MM.1S (cell line): ENCODE measurements at places on chromosomes 2 and 18.

GRCh38 chr2:20668451-20668850, 1.5 kb downstream of the GDF7 start:
- DNase-seq = no peak

DNA sequence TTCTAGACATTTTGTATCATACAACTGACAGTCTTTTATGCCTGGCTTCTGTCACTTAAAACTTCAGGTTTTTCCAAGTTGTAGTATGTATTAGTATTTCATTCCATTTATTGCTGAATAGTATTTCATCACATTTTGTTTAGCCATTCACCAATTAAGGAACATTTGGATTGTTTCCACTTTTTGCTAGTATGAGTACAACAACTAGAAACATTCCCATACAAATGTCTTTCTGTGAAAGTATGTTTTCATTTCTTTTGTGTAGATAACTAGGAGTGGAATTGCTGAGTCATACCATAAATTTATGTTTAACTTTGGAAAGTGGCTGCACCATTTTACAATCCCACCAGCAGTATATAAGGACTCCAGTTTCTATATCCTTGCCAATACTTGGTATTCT, 135.9 kb downstream of the ATAD2B start:
- DNase-seq = no peak

GRCh38 chr2:147311058-147311430, 533.8 kb upstream of the ACVR2A start:
- no peak for DNase-seq

DNA sequence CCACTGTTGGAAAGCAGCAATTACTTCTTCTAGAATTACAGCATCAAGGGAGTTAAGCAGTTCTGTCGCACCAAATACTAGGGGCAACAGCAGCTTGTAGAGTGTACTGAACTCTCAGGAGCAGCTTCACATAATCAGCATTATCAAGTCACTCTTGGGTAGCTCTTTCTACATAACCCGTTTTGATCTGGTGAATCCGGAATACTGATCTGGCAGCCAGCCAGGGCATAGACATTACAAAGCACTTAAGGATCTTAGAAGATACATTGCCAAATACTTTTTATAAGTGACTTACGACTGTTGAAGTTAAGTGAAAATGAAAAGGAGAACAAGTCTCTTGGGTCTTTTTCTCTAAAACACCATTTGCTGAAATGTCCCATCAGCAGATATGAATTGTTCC, 73.2 kb upstream of the NETO1 start:
- no peak for DNase-seq

DNA sequence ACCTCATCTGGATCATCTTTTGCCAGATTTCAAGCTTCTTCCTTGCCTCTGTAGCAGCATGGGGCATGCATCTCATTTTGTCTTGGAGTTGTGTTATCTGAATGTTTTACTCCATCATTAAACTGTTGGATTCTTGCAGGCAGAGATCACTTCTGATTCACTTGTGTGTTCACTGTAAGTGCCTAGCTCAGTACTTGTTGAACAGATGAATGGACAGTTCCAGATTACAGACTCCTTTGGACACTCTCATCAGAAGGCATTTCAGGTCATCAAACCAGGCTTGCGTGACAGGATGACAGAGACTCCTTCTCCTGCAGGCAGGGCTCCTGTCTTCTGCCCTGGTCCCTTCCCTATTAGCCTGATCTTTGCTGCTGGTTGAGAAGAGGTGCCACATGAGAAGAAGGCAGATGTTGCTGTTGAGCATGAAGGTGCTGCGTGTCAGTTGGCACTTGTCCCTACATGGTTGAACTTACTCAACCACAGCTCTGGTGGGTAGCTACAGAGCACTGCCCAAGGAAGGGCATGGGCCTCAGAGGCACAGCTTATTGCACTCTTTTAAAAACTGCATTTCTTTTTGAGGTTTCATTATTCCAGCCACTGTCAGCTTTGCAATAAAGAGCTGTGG, 58.9 kb downstream of the INPP4A start:
- no peak for DNase-seq

- no peak for DNase-seq
Measured at GRCh38 chr2:9082158-9082557, 78.7 kb upstream of the MBOAT2 start.

DNA sequence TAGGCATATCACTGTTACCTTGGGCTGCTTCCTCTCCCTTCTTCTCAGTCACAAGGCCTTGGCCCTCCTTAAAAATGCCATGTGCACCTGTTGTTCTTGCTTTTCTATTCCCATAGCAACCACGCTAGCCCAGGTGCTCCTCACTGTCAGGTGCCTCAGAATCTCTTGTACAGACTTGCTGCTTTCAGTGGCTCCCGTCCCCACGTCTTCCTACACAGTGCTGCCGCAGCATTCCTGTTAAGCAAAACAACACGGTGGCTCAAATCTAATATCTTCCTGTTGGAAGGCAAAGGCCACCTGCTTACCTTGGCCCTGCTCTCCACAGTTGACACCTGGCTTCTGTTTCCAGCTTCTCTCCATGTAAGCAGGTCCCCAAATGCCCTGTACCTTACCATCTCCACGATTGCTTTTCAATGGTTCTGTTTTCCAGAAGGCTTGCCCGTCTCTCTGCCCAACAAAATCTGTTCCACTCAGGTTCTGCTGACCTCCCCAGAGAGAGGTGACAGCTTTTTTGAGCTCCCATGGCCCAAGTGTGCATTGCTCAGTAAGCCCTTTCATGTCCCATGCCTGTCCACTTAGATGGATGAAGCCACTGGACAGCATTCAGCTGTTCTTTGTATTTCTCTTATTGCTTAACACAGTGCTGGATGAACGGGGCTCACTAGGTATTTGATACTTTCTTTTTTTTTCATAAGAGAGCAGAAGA, 240.4 kb downstream of the PRKCE start:
- peak; percentile 96 for DNase-seq
